ENCODE measurements at places on chromosomes 13 and 19. TPM values are rescaled to one million over a fixed set of nuclear protein-coding genes. Genes with fewer than 3 reads are reported as not detected.
A peak's percentile ranks its signal among the peaks of the same experiment; 100 is the strongest.

DNA sequence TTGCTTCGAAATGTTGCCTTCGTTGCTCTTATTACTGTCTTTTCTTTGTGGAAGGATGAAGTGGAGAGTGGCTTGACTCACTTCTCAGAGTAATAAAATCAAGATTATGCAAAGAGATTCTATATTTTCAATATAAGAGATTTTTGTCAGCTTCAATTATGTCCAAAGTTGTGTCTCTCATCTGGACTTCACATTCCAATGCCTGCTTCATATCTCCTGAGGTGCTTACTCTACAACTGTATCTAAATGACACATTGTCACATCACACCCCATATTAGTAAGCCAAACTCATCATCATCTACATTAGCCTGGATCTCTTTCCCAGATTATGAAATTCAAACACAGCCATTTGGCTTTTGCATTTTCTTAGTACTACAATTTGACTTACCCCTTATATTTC, 409.4 kb downstream of the DACH1 start:
- no peak for DNase-seq

DNA sequence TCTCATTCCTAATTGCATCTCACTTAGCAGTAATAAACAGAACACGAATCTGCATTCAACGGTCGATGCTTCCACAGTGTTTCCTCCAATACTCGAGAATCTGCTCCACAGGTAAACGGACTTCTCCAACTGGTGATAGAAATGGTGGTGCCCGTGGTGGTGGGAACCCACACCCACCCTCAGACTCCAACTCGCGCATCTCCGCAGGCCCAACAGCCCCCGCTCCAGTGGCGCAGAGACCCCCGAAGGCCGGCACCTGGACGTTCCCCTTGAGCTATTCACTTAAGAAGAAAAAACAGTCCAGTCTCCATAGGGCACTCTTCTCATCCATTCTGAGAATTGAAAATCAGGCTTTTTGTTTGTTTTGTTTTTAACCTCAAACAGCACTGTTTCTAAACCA, 13.8 kb upstream of the RASA3 start:
- DNase-seq: no peak

DNA sequence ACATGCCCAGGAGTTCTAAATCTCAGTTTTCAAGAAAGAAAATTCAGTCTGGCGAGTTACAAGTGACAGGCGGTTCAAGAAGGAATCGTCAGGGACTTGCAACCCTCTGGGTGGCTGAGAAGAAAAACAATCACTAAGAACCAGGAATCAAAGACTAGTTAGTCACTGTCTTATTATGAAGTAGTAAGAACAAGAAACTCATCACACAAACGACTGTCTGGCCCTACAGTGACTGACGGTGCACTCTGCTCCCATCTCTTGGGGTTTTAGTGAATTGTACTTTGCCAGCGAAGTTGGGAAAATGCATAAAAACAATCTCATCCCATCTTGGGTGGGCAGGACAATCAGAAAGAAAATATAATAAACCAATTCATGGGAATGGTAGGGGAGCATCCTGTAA, 63.7 kb upstream of the SACS start:
- DNase-seq: no peak

- DNase-seq: no peak
Observed at GRCh38 chr19:52138278-52138982, 1.3 kb downstream of the ZNF616 start.

- no peak for DNase-seq
Observed at GRCh38 chr19:6719540-6719861, 949 bp downstream of the C3 start.

The SLC6A16 gene
- total RNA-seq: not detected

The IGFL2 gene
- not detected for total RNA-seq

- no peak for DNase-seq
Observed at GRCh38 chr19:495402-496111, 729 bp upstream of the MADCAM1 start.

DNA sequence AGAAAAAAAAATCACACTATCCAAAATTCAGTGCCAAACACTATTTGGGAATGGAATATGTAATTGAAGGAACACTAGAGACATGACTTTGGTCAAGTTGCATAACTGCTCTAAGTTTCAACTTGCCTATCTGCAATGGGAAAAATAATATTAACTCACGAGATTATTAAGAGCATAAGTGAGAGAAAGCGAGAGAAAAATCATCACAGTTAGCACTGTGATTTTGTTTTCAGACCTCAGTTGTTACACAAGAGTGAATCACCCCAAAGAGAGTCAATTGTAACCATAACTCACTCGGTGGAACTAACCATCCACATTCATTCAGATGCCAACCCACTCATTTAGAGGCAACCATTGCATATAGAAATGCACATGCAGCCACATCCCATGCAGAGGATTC, 147.1 kb downstream of the NHLRC3 start:
- peak; percentile 33 for DNase-seq

DNA sequence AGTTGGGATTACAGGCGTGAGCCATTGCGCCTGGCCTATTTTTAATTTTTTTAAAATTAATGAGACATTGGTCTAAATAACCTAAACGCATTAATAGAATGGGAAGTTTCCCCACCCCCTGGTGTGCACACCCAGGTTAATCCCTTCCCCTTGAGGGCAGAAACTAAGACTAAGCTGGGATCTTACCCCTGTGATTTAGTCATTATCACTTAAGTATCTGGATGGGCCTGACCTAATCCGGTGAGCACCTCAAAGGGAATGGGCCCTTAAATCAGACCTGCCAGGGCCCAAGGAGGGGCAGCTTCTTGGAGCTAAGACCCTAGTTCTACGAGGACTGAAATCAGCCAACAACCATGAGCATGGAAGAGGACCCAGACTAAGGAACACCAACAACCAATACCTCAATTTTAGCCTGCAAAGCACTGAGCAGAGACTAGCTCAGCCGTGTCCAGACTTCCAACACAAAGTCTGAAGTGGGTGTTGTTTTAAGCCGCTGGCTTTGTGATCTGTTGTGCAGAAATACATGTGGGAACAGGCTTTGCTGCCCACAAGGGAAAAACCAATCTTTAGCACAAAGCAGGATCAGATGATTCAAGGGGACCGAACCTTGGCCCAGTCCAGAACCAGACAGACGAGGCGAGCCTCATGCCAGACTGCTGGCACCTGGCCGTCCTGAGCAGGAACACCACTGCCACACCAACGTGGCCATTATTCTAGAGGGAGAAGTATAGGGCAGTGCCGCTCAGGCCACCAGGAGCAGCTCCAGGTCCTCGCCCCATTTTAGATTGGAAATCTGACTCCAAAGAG, 7.1 kb downstream of the UBE2S start:
- DNase-seq: no peak
